ENCODE measurements at places on chromosomes 1 and 21.

GRCh38 chr1:80211691-80212380 lies 1205.3 kb upstream of the ADGRL4 start:
- no peak for DNase-seq

- DNase-seq, result peak; percentile 14
Observed at GRCh38 chr1:23184212-23184934, 15.7 kb upstream of the LUZP1 start.

- no peak for DNase-seq
Observed at GRCh38 chr1:205374210-205375078, 17.7 kb upstream of the KLHDC8A start.

DNA sequence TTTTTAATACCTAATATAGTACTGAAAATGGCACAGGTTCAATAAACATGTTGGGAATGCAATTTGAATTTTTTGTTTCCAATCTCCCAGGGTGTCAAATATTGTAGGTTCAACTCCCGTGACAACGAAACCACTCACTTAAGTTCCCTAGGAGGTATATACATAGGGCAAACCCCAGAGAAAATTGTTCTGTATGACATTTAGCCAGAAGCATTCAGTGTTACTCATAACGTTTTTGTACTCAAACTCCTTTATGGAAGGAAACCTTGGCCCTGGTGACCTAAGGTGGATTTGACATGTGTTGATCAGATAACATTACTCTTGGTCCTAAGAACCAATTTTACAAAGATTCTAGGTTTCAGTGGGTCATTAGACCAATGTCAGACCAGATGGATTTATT lies 110.6 kb downstream of the USP25 start:
- DNase-seq, result no peak

- no peak for DNase-seq
Observed at GRCh38 chr21:43207868-43208267, 39.1 kb downstream of the CRYAA start.

Measured in activated naive CD4-positive, alpha-beta T cell treated with Interleukin-2 at 50 U/mL for 16 hours (primary cell).